ENCODE measurements at places on chromosomes 5 and 9.

DNA sequence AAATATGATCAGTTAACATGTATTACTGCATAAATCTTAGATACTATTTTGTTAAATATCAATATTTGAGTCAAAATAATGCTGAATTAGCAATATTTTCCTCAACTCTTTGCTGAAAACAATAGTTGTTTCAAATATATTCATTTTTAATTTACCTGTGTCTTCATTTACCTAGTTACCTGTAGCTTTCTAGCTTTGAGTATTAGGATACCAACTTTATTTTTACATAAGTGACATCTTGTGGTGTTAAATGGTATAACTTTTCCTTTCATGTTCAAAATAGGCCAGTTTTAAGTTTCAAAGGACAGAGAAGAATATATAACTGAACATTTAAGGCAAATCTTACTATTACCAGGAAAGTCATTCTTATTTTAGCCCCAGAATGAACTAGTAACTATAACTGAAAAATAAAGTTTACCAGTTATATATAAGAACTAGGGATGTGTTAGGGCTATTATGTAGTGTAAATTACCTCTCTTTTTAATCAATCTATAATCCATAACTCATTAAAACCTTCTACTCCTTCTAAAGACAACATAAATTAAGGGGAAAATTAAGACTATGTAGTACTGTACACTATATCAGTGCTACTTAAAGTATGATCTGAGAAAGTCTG, 25.3 kb downstream of the AP3B1 start:
- no peak for DNase-seq

DNA sequence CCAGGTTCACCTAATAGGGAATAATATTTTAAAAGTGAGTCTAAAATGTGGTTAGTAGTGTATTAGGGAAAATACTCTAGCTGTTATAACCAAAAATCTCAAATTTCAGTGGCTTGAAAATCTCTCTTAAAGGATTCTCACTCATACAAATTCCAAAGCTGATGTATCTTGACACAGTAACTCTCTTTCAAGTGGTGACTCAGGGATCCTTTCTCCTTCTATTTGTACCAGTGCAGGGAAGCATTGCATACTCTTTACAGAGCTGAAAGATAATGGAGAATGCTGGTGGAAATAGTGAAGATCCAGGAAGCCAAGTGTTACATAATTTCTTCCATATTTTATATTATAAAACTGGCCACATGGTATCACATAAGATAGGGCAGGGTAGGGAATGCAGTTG, 560.2 kb upstream of the CDH9 start:
- no peak for DNase-seq

- no peak for DNase-seq
These were observed 9.5 kb downstream of the CEMIP2 start for GRCh38 chr9:71758785-71759184.

DNA sequence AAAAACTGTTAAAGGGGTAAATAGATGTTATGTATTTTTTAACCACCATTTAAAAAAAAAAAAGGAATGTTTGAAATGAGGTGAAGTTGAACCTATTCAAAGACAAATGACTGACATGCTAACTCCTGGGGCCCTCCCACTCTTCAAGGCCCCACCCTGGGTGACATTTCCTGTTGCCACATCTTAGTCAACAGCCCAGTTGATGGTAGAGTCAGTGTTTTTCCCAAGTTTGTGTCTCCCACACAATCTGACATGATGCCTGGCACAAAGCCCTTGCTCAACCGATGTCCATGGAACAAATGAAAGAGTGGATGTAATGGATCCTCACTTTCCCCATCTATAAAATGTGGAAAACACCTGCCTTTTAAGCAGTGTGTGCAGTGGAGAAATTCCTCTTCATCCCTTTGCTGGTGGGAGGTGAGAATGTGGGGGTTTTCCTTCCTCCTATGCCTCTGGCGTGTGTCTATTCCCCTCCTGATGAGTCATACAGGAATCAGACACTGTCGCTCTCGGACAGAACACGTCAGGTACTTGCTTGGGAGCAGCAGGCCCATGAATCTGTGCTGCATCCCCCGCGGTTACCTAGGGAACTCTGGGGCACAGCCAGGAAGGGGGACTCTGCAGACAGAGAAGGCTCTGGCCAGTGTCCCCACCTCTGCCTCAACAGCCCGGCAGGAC, 13.7 kb upstream of the ADRA1B start:
- no peak for DNase-seq

GRCh38 chr5:75053304-75054133, 1.2 kb upstream of the GCNT4 start:
- DNase-seq, result peak; percentile 67

DNA sequence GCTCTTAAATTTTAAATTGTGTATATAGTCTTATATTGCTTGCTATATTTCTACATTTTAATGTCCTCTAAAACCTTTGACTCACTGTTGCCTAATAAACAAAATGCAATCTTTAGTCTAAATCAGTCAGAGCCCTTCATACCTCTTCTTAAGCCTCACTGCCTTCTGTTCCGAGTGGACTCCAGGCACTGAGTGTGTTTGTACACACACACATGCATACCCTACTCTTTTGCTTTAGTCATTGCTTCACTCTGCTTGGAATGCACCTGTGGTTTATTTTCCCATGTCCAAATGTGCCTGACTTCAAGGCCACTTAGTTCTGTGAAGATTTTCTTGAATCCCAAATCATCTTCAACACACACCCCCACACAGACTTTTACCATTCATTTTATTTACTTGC, 60.9 kb downstream of the SLC12A2 start:
- no peak for DNase-seq

GRCh38 chr9:121365564-121365963, 4.5 kb downstream of the STOM start:
- DNase-seq, result no peak

DNA sequence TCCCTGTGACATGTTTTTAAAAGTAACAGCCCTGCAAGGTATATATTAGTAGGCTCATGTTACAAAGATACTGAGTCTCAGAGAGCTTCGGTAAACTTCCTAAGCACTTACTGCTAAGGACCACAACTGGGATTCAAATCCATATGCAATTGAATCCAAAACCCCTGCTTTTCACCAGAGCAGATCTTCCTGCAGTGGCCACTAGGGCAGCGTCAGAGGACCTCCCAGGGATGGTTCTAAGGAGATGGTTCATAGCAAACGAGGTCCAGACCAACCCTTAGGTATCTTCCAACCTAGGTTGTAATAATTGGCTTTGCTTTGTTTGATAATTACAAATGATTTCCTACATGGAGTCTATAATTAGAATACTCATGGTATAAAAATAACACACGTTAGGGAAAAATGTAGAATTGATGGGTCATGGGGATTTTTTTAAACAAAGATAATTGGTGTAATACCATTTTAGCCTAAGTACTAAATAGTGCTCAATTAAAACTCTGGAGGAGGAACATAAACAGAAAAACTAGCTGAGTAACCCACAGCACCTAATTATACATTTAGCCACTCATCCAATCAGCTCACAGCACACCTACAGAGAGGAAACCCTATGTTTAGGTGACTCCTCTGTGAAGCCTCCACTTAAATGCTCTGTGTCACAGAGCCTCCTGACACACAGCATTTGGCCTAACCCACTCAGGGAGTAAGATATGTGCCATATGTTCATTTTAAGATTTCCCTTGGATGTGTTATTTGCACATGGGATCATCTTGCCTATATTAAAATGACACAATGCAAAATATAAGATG, 10.0 kb upstream of the CAST start:
- no peak for DNase-seq

DNA sequence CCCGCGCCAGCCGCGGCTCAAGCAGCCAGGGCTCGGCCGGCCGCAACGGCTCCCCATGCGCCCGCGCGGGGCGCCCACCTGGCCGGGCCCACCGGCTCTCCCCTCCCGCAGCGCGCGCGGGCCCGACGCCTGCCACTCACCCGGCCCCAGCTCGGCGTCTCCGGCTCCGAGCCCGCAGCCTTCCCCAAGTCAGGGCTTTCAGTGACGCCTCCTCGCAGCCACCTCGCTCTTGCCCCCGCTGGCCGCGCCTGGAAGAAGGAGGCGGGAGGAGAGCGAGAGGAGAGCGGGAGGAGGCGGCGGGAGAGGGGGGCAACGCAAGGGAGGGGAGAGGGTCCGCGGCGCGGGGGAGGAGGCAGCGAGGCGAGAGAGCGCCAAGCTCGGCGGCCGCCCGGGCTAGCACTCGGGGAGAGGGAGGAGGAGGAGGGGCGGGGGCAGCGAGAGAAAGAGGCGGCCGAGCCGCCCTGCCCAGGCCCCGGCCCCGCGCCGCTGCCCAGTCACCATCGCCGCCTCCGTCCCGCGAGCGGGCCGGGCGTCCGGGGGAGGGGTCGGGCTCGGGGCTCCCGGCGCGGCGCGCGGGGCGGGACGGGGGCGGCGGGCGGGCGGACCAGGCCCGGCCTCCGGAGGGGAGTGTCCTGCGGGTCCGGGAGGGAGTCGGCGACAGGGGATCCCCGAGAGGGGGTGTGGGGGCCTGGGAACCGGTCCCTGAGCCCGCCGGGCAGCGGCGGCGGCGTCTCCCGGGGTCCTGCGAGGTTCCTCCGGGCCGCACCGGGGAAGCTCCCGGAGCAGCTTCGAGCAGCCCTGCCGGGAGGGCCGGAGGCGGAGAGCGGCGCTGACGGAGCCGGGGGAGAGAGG, at the start of gene LHFPL2:
Gene LHFPL2, minus strand, starts transcription at position 414 of the 852 bp plus-strand sequence. CDS start 138,559 bp downstream, outside the sequence.
- peak; percentile 78 for DNase-seq

- DNase-seq, result no peak
These were observed 844.4 kb upstream of the CDH18 start for GRCh38 chr5:20832204-20833080.

- DNase-seq, result no peak
These were observed 242.9 kb downstream of the MARCHF11 start for GRCh38 chr5:15936505-15937245.

GRCh38 chr9:129761901-129762369, 9.1 kb upstream of the PTGES start:
- DNase-seq, result peak; percentile 68

GRCh38 chr5:68240202-68240601, 24.6 kb downstream of the PIK3R1 start:
- no peak for DNase-seq

DNA sequence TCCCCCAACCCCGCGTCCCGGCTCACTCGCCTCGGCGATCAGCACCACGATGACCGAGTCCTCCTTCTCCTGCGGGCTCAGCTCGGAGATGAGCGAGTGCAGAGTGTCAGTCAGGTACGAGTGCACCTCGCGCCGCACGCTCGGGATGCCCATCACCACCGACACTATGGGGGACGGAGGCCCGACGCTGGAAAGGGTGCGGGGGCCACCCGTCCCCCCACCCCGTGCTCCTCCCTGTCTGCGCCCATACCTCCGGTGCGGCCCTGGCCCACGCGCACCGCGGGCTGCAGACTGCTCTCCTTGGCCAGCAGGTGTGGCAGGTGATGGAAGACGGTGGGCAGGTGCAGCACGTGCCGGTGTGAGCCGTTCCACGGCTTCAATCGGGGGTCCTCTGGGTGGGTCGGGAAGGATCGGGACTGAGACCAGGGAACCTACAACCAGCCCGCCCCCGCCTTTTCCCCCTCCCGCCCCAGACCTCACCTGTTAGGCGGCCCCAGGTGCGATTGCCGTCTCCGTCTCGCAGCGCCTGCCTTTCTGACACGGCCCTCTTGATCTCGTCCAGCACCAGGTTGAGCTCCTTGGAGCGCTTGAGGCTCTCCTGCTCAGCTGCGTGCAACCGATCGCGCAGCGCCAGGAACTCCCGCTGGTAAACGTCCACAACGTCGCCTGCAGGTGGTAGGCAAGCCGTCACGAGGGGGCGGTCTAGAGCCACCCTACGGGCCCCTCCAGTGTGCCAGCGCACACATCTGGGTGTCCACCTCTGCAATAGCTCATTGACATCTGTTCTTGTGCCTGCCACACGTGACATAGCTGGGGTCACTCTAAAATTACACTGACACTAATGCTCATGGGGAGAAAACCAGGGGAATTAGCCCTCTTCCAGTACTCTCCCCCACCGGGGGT, 5.1 kb downstream of the MGAT4B start:
- DNase-seq, result no peak

- DNase-seq, result no peak
These were observed 80.0 kb upstream of the PUM3 start for GRCh38 chr9:2923766-2924379.

DNA sequence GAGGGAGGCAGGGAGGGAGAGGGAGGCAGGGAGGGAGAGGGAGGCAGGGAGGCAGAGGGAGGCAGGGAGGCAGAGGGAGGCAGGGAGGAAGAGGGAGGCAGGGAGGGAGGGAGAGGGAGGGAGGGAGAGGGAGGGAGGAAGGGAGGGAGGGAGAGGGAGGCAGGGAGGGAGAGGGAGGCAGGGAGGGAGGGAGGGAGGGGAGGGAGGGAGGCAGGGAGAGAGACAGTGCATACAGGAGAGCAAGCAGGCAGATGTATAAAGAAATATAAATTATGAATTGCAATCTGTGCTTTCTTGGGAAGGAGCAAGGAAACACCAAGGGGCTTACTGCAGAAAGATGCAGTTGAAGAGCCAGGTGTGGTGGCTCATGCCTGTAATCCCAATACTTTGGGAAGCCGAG, 147.2 kb upstream of the PANK3 start:
- no peak for DNase-seq

GRCh38 chr9:33750307-33750838, 45.0 kb upstream of the PRSS3 start:
- DNase-seq, result peak; percentile 47

GRCh38 chr9:131299346-131299960, 9.9 kb downstream of the PLPP7 start:
- no peak for DNase-seq

DNA sequence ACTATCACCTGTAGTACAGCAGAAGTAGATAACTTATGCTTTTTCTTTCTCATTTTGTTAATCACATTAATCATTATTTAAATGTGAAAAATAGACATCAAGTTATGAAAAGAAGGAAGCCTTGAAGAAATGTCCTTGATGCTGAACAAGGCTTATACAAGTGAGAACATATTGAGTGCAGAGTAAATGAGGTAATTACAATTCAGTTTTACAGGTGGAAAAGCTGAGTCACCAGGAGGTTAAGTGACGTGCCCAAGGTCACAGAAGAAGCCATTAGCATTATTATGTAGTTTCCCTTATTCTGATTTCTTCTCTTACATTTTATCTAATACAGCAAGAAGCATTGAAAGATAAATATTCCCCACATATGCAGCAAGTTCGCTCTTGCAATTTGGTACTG, 998.5 kb upstream of the CDH6 start:
- DNase-seq, result no peak

DNA sequence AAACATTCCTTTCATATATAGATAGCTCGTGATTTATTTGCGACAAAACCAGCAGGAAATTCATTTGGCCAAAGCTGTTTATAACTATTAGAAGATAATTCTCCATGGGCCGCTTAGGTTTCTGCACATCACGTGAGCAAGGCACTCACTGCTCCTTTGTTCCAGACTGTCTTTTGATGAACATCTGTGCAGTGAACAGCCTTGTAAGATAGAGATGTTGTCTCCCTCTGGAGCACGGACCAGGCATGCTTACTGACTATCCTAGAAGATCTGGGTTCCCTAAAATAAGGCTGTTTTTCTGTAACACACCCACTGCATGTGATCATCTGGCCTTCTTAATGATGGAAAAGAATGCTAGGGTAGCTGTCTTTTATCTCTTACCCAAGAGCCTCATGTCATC, 30.9 kb downstream of the YIPF5 start:
- no peak for DNase-seq

DNA sequence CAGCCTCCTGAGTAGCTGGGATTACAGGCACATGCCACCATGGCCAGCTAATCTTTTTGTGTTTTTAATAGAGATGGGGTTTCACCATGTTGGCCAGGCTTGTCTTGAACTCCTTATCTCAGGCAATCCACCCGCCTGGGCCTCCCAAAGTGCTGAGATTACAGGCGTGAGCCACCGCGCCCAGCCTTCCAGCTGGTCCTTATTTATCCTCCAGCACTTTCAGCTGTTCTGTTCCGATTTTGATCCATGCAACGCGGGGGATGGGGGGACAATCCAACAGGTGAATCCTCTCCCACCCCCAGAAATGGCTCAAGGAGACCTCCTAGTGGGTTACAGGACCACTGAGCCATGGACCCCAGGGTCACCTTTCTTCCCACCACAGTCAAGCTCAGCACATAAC, 14.7 kb upstream of the CDKN2AIPNL start:
- DNase-seq, result no peak
